ENCODE measurements at places on chromosomes 3 and 15. TPM values are rescaled to one million over a fixed set of nuclear protein-coding genes. Genes with fewer than 3 reads are reported as not detected.

DNA sequence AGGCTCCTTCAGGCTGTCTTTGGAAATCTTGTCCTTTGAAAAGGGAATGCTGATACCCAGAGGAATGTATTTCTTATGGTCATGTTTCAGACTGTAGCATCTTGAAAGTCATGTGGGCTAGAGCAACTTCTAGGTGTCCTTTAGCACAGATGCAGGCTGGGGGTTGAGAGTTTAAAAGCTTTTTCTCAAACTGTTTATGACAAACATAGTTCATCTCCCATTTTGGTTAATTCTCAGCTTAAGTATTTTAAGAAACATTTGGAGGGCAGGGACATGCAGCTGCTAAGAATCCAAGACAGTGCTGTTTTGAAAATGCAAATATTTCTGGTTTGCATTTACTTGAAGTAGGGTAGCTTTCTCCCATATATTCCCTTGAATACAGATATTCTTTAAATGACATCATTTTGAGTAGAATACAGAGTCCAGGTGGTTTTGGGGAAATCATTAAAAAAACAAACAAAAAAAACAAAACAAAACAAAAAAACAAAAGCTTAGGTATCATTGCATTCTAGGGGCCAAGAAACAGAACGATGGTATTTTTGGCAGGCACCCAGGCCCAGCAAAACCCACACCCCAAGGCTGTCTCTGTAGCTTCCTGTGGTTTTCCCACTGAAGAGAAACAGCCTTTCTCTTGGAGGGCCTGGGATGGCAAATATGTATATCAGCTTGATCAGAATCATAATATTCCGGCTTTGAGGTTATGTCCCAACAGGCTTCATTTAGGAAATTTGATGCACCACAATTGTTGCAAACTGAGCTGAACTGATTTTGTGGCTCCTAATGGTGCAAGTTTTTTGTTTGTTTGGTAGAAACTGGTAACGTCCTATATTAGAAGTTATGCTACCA, 120.0 kb downstream of the ATG7 start:
- DNase-seq = no peak

- no peak for DNase-seq
These were observed 15.8 kb downstream of the ARHGEF26 start for GRCh38 chr3:154137036-154137435.

- DNase-seq = no peak
These were observed 42.0 kb upstream of the SEC61A1 start for GRCh38 chr3:128009952-128010846.

GRCh38 chr15:59762558-59762957, 73.4 kb upstream of the BNIP2 start:
- no peak for DNase-seq

GRCh38 chr15:90000186-90001001, 730 bp upstream of the ZNF710 start:
- DNase-seq = no peak

GRCh38 chr15:52290329-52290728, 5.3 kb downstream of the MYO5C start:
- DNase-seq = no peak

- DNase-seq = no peak
These were observed 122.7 kb downstream of the WNT5A start for GRCh38 chr3:55364421-55364820.

DPPA2 gene
- not detected for total RNA-seq

ALPK3 gene
- total RNA-seq = 0.56 TPM

CNTN3 gene
- 2.1 TPM for total RNA-seq

KCNMB2 gene
- total RNA-seq = 0.27 TPM

ETV5 gene
- 22.9 TPM for total RNA-seq

Data from chondrocyte (in vitro differentiated cells).